ENCODE measurements at places on chromosomes 12 and 14. TPM values are rescaled to one million over a fixed set of nuclear protein-coding genes. Genes with fewer than 3 reads are reported as not detected.

The RGS6 gene
- total RNA-seq: not detected

The TTC7B gene
- total RNA-seq: 36.9 TPM

The SLC25A21 gene
- 2.2 TPM for total RNA-seq

The NTF3 gene
- not detected for total RNA-seq

The RTL1 gene
- total RNA-seq: not detected

The GDF3 gene
- total RNA-seq: not detected

The KIAA0586 gene
- total RNA-seq: 19.3 TPM

The TEX22 gene
- total RNA-seq: 0.13 TPM

The CD4 gene
- 0.07 TPM for total RNA-seq

The TOMM20L gene
- not detected for total RNA-seq

The CLEC1A gene
- 16.0 TPM for total RNA-seq

The RPGRIP1 gene
- total RNA-seq: not detected

The AMIGO2 gene
- 15.2 TPM for total RNA-seq

The NKX2-1 gene
- total RNA-seq: not detected

The GUCY2C gene
- total RNA-seq: not detected

The C12orf56 gene
- under 0.01 TPM for total RNA-seq

The SPRYD4 gene
- 1.8 TPM for total RNA-seq

The CAPZA3 gene
- total RNA-seq: not detected

The GPR65 gene
- total RNA-seq: 0.07 TPM

The CD163 gene
- not detected for total RNA-seq

The HOMEZ gene
- total RNA-seq: 5.8 TPM

The ABHD4 gene
- total RNA-seq: 6.7 TPM

The KLHDC1 gene
- total RNA-seq: 1.2 TPM

The TAOK3 gene
- 38.9 TPM for total RNA-seq

The FITM1 gene
- not detected for total RNA-seq

The ST8SIA1 gene
- total RNA-seq: 0.07 TPM

The NYNRIN gene
- 10.5 TPM for total RNA-seq

The NAB2 gene
- total RNA-seq: 15.4 TPM

The RNF212B gene
- not detected for total RNA-seq

The LRRK2 gene
- total RNA-seq: 3.8 TPM

The RCOR1 gene
- 12.3 TPM for total RNA-seq

The LARP4 gene
- total RNA-seq: 41.4 TPM
